ENCODE measurements at places on chromosomes 4 and X.

- DNase-seq: no peak
These were observed 550 bp downstream of the CBR4 start for GRCh38 chr4:169009286-169010124.

- no peak for DNase-seq
These were observed 49.2 kb downstream of the FBXW7 start for GRCh38 chr4:152486429-152487389.

GRCh38 chr4:148222991-148223660 lies 219.1 kb downstream of the NR3C2 start:
- DNase-seq: no peak

DNA sequence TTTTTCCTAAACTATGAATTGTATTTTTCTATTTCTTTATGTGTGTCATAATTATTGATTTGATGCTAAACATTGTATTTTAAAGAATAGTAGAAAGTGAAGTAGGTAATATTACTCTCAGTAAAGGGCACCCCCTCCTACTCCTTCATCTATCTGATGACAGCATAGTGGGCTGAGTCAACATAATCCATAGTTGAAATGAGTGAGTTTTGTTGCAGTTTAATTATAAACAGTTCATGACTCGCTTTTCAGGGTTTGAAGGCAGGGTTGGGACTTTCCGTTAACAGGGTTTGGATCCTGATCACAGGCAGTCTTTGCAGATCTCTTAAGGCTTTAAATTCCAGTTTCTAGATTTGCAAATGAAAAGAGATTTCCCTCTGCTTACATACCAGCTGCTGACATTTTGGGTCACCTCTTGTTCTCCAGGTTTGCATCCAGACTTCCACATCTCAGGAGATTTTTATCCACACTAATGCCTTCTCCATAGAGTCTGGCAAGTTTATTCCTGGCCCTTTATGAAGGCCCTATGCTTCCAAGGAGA lies 54.0 kb upstream of the TACR3 start:
- DNase-seq: no peak

DNA sequence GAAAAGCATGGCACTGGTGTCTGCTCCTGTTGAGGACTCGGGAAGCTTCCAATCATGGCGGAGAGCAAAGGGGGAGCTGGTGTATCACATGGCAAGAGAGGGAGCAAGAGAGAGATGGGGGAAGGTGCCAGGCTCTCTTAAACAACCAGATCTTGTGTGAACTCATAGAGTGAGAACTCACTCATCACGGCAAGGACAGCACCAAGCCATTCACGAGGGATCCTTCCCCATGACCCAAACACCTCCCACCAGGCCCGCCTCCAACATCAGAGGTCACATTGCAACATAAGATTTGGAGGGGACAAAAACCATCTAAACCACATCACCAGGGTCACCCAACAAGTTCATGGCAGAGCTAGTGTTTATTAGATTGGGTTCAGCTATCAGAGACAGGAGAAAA lies 218.7 kb upstream of the BCOR start:
- DNase-seq: no peak

GRCh38 chrX:69741721-69742120 lies 125.8 kb downstream of the EDA start:
- DNase-seq: no peak

GRCh38 chrX:115616943-115617563 lies 56.1 kb downstream of the PLS3 start:
- DNase-seq: peak; percentile 59

- DNase-seq: no peak
These were observed 121.6 kb upstream of the NOCT start for GRCh38 chr4:138894011-138894410.

DNA sequence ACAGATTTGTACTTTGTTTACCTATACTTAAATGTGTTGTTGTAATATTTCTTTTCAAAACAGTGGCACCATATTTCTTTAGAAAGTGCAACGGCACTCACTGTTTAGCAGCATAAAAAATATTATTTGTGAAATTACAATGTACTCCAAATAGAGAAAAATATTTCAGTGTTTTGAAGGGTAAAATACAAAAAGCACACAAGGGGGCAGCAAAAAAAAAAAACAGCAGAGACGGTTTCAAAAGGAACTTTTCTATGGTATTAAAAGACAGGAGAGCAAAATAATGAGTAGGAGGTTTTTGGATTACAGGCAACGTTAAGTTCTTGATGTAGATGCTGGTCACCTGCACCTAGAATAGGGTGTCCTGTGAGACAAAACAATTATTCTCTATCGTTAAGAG lies 2.0 kb downstream of the NUDT11 start:
- DNase-seq: no peak

- DNase-seq: no peak
These were observed 173.9 kb upstream of the PPARGC1A start for GRCh38 chr4:24063731-24064130.

DNA sequence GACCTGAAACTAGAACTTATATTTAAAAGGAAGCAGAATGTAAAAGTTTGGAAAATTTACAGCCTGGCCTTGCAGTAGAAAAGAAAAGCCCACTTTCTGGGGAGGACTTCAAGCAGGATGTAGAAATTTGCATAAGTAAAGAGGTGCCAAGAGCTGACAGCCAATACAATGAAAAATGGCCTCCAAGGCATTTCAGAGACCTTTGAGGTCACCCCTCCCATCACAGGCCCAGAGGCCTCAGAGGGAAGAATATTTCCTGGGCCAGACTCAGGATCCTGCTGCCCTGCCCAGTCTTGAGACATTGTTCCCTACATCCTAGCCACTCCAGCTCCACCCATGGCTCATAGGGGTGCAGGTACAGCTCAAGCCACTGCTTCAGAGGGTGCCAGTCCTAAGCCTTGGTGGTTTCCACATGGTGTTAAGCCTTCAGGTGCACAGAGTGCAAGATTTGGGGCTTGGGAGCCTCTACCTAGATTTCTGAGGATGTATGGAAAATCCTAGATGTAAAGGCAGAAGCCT lies 518.9 kb upstream of the INTU start:
- DNase-seq: no peak

DNA sequence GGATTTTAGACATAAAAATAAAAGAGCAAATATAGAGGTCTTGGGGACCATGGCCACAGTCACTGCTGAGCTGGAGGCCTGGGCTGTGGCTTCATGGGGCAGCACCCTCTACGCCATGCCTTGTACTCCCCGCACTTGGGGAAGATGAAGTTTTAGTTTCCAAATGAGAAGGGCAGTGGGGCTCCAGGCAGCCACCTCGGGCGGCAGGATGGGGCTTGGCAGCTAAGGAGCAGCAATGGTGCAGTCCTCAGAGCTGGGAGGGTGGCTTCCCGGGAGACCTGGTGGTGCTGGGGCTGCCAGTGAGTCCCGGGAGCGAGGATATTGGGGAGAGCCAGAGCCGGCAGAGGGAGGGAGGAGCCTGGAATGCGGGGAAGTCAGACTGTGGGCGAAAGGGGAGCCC lies 2.4 kb downstream of the CXCR3 start:
- DNase-seq: no peak

Data from AG09309 (cell line).